ENCODE measurements at places on chromosomes 7 and 10.

DNA sequence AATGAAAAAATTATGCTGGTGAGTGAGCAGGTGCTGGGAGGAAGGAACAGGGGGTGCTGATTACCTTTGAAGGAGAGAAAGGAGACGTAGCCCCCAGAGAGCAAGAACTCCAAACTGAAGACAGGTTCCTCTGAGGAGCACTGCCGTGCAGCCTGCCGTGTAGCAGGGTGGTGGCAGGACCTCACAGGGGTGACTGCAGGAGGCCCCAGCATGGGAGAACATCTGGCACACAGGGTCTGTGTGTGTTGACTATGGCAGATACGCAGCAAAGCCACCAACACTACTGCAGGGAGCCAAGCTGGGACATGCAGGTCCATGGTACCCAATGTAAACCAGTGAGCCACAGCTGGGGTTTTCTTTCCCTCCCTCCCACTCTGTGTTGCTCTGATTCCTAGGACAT, 192.1 kb upstream of the PDE1C start:
- DNase-seq = no peak

DNA sequence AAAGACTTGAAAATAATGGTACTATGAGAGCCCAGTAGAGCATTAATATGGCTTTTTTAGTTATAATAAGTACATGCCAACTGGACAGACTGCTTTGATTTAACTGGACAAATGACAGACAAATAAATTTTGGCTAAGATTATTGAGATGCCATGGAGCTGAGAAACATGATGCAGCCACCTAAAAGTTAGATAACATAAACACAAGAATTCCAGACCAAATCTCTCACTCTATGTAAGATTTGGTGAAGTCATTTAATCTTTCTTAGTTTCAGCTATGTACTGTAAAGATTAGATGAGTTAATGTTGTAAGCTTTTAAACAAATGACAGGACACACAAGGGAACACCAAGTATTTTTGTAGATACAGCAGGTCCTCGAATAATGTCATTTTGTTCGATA, 118.2 kb downstream of the CACNA2D1 start:
- no peak for DNase-seq

- DNase-seq = no peak
These were observed 297.5 kb downstream of the HDAC9 start for GRCh38 chr7:18792871-18793595.

- DNase-seq = no peak
These were observed 94.3 kb upstream of the AFAP1L2 start for GRCh38 chr10:114498413-114499111.

GRCh38 chr7:131031099-131031868, 296.4 kb upstream of the MKLN1 start:
- no peak for DNase-seq

DNA sequence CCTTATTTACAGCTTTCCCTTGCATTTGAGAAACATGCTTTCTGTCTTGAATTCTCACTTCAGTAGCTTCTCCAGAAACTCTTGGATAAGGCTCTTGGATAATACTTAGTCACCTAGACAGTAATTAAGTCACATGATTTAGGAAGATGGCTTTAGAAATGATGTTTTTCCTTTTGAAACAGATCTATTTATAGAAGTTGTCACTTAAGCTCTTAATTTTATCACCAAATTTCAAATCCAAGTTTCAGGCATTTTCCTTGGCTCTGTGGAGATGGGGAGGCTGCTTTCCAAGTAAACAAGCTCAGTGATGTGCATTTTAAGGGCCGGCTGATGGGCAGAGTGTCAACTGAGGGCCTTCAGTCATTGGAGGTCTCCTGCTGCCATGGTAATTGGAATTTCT, 130.3 kb downstream of the SRI start:
- DNase-seq = no peak

GRCh38 chr7:22647451-22648257, 79.3 kb upstream of the IL6 start:
- no peak for DNase-seq

- DNase-seq = no peak
These were observed 16.4 kb upstream of the STEAP2 start for GRCh38 chr7:90194911-90195809.

- DNase-seq = no peak
These were observed 67.2 kb upstream of the FAM133B start for GRCh38 chr7:92657391-92657790.

DNA sequence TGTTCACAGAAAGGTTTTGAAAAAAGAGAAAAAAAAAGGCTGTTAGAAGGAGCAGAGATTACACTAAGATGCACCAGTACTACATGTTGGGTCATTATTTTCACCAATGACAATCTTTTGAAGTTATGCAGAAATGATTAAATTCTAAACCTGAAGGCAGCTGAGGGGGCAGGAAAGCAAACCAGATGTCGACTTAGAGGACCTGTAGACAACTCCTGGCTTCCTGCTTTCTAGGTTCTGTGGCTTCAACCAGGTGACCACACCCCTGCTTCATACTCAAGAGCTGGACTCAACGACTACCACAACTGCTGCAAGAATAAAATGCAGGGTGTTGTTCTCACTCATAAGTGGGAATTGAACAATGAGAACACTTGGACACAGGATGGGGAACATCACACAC, 30.0 kb downstream of the MYOF start:
- no peak for DNase-seq

- DNase-seq = no peak
These were observed 554.4 kb downstream of the PTPRN2 start for GRCh38 chr7:158033196-158033595.

DNA sequence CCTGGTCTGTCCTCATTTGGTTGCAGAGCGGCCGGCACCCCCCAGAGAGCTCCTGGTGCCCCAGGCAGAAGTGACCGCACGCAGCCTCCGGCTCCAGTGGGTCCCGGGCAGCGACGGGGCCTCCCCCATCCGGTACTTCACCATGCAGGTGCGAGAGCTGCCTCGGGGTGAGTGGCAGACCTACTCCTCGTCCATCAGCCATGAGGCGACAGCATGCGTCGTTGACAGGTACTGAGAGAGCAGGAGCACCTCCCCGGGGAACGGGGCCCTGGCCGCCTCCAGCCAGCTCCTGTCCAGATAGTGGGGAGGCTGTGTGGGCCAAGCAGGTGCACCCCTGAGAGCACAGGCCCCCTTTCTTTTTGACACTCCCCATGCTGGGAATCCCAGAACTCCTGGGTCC, 532.9 kb upstream of the FOXK1 start:
- DNase-seq = no peak

- no peak for DNase-seq
These were observed 78.5 kb downstream of the CDCA7L start for GRCh38 chr7:21867226-21867625.

GRCh38 chr7:18927134-18927533, 190.3 kb downstream of the TWIST1 start:
- DNase-seq = no peak

DNA sequence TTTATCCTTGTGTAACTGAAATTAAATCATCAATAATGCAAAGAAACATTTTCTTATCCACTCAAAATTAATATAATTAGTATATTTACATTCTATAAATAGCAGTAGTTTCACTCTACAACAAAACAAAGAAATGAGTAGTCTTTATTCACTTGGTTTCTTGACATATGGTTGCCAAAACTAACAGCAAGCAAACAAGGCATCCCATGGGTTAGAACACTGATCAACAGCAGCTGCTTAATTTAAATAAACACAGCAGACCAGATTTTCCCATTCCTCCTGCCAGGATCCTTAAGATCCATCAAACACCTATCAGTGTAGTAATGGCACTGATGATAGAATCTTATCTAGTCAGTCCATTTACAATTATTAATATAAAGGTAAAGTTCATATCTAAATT, 22.1 kb downstream of the NCAPG2 start:
- no peak for DNase-seq

DNA sequence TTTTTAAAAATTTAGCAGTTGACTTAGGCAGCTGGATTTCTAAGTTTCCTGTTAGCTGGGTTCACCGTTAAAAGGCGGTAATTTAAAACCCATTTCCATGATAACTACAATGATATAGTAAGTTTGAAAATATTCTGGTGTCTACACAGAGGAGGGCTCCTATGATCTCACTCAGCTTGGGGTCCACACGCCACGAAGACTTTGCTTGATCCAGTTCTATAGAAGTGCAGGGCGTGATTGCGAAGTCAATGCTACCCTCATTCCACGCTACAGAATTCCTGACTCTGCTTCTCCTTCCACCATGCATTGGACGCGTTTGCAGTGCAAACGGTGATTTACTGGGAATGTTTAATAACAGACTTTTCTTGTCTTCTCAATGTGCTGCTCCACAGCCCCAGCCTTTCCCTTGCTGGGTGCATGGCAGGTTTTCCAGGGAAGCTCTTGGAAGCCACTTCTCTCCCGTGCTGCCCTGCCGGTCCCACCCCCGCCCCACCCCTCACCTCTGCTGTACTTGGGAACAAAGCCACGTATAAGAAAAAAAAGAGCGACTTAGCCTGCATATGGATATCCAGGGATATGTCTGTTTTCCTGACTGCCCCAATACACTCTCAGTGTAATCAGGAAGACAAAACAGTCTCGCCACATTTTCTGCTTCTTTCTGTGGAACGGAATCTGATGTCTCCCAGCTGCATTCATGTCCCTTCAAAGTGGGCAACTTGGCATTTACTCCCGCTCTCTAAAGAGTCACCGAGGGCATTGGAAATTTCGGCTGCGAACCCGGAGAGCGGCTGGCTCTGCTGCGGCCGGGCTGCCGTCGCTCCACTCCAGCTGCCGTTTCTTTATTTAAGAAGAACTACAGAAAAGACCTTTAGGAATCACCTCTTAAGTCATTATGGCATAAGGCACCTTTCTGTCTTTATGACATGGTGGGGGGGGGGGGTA, 434.4 kb upstream of the MGMT start:
- DNase-seq = no peak

DNA sequence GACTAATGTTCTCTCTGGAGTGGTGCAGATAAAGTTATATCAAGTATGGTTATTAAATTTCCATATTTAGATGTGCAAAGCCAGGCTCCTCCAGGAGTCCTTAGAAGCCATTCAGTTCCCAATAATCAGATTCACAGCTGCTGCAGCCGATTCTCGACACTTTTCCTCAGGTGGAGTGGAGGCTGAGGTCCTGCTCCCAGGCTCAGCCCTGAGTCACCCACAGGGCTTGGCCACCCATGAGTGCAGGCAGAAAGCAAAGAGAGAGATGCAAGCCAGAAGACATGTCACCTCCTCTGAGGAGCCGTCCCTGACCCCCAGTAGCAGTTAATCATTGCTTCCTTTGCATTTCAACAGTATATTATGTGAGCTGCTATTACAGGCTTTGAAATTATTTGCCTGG, 36.3 kb upstream of the NANOS1 start:
- DNase-seq = no peak

- no peak for DNase-seq
These were observed 84.0 kb downstream of the NRBF2 start for GRCh38 chr10:63217120-63217605.

- DNase-seq = no peak
These were observed 157.3 kb downstream of the CACNA2D1 start for GRCh38 chr7:82286096-82286797.

DNA sequence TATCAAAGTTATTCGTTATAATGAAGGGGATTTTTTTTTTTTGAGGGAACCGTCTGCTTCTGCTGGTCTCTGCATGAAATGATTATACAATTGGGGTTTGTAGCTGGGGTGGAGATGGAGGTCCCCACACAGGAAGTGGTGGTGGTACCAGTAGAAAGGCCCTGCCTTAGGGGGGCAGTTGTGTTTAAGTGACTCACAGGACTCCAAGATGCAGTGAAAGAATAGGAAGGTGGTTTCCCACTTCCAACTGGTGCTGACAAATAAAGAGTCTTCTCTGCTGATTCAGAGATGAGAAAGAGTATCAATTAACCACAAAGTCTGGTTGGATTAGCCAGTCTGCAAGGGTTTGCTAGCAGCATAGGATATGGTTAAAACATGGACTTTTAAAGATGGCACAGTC, 376.0 kb downstream of the SORCS3 start:
- DNase-seq = no peak

GRCh38 chr7:131124001-131124629, 203.6 kb upstream of the MKLN1 start:
- peak; percentile 42 for DNase-seq

- no peak for DNase-seq
These were observed 28.7 kb downstream of the RNF32 start for GRCh38 chr7:156669035-156669828.

DNA sequence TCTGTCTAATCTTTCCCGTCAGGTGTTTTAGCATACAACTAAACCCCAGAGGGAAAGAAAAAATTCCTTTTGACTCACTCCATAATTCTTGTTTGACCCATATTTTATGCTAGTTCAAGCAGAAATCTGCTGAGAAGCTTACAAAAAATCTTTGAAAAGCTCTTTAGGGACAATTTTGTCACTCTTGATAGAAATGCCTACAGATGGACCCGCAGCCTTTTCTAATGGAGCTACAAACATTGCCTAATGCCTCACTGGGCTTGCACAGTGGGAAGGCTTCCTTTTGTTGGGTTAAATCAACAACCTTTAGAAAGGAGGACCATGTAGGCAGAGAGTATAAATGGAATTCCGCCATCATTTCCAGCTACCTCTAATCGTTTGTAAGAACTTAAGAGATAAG, 344.5 kb downstream of the PCLO start:
- no peak for DNase-seq

DNA sequence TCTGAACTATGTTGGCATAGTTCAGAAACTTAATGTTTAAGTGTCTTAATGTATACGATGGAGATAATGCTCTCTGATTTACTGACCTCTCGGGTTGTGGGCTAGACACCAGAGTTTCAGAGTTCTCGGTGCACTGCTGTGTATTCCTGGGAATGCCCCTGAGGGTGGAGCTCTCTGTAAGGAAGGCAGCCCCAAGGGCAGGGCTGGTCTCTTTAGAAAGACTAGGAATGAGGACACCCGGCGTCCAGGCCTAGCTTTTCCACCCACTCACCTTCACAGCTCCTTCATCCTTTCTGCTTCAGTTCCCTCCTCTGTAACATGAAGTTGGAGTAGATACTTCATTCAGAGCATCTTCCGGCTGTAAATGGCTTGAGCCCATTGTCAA, 536.6 kb upstream of the GALNT17 start:
- DNase-seq = no peak

GRCh38 chr7:73960548-73960947, 67.4 kb upstream of the ELN start:
- no peak for DNase-seq

- no peak for DNase-seq
These were observed 99.0 kb downstream of the KIAA1217 start for GRCh38 chr10:24307696-24308485.

DNA sequence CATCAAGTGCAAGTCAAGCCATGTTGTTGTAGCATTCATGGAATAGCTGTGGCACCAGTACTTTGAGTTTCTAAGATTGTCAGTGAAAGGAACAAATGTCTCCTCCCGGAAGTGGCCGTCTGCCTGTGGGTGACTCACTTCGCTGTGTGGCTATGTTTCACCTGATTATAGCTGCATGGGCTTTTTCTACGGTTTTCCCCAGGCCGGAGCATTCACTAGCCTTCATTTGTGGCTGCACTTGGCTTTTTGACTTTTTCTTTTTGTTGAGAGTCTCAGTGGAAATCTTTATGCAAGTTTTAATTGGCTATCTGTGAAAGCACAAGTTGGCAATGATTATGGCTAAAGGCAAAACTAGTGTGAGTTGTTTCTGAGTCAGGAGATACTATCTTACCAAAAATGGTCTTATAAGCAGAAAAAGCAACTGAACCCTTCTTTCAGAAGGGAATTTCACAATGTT, 35.0 kb downstream of the SRI start:
- DNase-seq = no peak

Data from GM12891 (cell line).